ENCODE measurements at places on chromosomes 4 and X.

DNA sequence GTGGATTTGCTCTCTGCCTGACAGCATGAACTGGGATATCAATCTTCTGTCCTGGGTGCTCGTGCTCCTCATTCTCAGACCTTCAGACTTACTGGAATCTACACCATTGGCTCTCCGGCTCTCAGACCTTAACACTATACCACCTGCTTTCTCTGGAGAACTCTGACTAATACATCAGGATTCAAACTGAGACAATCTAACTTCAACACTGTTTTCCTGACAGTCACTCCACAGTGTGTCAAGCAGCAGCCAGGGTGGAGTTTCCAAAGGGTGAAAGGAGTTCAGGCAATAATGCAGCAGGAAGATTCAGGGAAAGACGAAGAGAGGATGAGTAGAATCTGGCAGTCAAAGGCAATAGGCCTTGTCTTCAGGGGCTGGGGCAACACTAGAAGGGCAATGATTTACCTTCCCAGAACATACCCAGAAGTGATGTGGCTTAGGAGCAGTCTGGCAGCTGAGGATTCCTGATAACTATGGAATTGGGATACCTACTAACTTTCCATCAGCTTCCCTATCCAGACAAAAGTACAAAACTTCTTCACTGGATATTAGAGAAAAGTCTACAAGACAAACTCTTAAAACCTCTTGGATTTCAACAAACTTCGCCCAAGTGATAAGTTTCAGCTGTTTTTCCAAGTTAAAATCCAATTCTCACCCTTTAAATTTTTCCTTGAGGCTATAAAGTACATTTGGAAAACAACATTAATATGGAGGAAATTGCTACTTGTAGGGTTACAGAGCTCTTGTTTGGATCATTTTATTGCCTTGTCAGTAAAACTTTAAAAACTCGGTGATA, 58.4 kb upstream of the SLIT2 start:
- no peak for DNase-seq

GRCh38 chr4:75729836-75730235, 5.5 kb downstream of the USO1 start:
- DNase-seq: no peak

- no peak for DNase-seq
Observed at GRCh38 chrX:14777525-14777924, 95.3 kb downstream of the FANCB start.

DNA sequence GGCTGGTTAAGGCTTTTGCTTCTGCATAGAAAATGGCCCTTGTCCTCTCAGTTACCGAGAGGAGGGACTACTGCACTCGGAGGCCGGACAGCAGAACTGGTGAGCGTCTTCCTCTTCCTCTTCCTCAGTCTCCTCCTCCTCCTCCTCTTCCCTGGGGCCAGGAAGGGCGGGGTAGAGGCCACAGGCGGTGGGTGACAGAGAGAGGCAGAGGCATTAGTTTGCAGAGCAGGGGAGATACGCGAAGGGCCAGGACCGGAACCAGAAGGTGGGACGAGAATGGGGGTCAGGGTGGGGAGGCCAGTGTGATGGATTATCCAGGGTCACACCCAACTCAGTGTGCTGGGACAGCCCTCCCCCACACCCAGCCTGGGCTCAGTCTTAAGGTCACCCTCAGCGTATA, 14.5 kb downstream of the IQSEC2 start:
- DNase-seq: no peak

DNA sequence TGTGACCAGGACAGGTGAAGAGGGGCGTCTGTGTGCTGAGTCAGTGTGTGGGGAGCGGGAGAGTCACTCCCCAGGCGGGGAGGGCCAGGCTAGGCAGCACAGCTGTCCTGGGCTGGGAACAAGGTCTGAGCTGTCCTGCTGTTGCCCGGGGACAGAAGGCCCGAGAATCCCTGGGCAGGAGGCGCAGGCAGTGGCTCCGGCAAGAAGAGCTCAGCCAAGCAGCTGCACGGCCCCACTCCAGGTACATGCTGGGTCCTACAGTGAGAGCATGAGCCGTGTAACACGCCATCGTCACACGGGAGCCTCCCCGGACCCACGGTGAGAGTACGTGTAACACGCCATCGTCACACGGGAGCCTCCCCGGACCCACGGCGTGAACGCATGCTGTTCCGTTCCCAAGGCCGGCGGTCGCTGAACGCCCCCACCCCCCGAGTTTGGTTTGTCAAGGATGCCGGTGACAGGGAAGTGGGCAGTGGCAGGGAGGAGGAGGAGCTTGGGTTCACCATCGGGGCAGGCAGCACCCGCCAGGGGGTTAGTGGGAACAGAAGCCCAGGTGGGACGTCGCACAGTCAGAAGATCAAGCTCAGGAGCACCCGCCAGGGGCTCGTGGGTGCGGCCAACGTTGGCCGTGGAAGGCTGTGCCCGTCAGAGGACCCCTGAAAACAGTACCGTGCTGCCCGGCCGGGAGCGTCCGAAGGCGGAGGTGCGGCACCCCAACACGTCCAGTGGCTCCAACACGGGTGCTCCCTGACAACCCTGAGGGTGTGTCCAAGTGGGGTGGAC, 15.6 kb downstream of the PPP2R3B start:
- no peak for DNase-seq

DNA sequence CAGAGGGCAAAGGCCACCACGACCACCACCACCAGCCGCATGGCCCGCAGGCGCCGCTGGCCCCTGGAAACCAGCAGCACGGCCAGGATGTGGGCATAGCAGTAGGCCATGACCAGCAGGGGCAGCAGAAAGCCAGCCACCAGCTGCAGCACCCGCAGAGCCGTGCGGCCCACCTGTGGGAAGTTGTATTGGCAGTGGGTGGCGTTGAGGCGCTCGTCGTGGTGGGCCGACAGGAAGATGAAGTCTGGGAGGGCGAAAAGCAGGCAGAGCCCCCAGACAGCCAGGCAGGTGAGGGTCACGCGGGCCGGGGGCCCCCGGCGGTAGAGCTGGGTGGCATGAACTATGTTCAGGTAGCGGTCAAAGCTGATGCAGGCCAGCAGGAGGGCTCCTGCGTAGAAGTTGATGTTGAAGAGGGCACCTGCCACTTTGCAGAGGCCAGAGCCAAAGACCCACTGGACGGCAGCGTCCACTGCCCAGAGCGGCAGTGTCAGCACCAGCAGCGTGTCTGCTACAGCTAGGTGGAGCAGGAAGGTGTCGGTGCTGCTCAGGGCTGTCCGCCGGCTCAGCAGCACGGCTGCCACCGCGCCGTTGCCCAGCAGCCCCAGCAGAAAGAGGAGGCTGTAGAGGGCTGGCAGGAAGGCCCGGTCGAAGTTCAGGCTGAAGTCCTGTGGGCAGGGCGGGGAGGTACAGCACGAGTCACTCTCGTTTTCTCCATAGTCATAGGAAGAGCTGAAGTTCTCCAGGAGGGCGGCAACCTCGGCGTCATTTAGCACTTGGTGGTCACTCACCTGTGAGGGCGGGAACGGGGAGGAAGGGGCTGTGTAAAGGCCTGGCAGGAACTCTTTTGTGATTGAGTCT, 1.4 kb downstream of the CXCR3 start:
- no peak for DNase-seq

GRCh38 chr4:2646396-2647149, 109.6 kb downstream of the TNIP2 start:
- no peak for DNase-seq

GRCh38 chrX:148774276-148774675, 273.9 kb downstream of the AFF2 start:
- no peak for DNase-seq

- no peak for DNase-seq
Observed at GRCh38 chr4:15719506-15719905, 16.6 kb downstream of the BST1 start.

GRCh38 chr4:57063518-57063917, 46.7 kb downstream of the IGFBP7 start:
- no peak for DNase-seq

GRCh38 chr4:75596061-75596460, 34.3 kb downstream of the CDKL2 start:
- DNase-seq: no peak

DNA sequence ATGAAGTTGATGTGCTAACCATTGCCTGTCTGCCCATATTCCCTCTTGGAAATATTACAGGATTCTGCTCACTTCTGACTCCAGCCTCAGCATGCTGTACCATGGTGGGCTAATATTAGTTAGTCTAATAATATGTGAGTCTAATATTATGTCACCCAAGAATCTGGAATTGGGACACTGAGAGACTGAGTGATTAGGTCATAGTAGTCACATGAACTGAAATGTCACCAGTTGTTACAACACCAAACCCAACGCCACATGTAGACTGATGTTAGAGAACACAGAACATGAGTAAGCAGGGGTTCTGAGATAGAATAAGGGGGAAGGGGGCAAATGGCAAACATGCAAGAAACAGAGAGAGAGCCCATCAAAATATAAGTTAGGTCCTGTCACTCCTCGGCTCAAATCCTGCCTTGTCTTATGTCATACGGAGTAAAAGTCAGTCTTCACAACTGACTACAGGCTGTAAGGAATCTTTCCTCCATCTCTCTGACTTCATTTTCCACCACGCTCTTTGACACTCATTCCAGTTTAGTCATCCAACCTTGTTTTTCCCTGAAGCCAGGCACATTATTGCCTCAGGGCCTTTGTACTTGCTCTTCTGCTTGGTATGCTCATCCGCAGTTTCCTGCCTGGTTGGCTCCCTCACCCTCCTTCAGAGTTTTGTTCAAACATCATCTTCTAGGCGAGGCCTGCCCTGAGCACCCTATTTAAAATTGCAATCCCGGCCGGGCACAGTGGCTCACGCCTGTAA, 9.6 kb upstream of the SLAIN2 start:
- no peak for DNase-seq

GRCh38 chrX:39309721-39310152, 508.5 kb downstream of the MID1IP1 start:
- no peak for DNase-seq

GRCh38 chrX:23035493-23035892, 35.7 kb downstream of the DDX53 start:
- DNase-seq: no peak

GRCh38 chrX:50852524-50852923, 38.5 kb upstream of the SHROOM4 start:
- DNase-seq: no peak

GRCh38 chrX:70554081-70554480, 109.4 kb downstream of the DLG3 start:
- no peak for DNase-seq

DNA sequence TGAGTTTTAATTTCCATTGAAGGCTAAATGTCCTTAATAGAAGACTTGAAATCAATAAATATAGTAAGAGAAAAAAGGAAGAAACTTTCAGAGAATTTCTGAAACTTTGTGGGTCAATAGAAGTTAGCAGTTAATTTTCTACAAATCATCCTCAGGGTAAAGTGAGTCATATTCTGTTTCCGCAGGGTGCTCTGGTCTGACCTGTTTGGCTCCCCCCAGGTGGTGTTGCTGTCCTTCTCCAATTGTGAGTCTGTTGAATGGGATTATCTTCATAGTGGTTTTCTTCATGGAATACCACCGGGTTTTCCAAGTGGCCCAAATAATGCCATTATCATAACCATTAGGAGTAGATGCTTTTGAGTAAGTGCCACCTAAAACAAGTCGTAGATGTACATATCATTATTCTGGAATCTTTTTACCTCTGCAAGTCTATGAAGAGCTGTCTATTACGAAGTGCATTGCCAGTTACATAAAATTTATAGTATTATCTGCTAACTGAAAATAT, 7.7 kb downstream of the FGG start:
- no peak for DNase-seq

GRCh38 chr4:41475402-41475801, 62.6 kb upstream of the LIMCH1 start:
- DNase-seq: no peak

GRCh38 chrX:140447150-140447549, 57.7 kb downstream of the SOX3 start:
- DNase-seq: no peak

GRCh38 chrX:100720301-100720700, 11.6 kb downstream of the SYTL4 start:
- no peak for DNase-seq

- no peak for DNase-seq
Observed at GRCh38 chrX:2645563-2645962, 45.5 kb upstream of the CD99 start.

DNA sequence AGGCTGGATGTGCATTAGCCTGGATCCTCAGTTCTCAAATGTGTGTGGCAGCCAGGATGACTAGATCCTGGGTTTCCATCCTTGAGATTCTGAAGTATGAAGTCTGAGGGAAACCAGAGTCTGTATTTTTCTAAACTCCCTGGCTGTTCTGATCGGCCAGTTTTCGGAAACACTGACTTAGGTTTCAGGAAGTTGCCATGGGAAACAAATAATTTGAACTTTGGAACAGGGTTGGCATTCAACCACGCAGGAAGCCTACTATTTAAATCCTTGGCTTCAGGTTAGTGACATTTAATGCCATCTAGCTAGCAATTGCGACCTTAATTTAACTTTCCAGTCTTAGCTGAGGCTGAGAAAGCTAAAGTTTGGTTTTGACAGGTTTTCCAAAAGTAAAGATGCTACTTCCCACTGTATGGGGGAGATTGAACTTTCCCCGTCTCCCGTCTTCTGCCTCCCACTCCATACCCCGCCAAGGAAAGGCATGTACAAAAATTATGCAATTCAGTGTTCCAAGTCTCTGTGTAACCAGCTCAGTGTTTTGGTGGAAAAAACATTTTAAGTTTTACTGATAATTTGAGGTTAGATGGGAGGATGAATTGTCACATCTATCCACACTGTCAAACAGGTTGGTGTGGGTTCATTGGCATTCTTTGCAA, 67.6 kb downstream of the PDGFRA start:
- no peak for DNase-seq

DNA sequence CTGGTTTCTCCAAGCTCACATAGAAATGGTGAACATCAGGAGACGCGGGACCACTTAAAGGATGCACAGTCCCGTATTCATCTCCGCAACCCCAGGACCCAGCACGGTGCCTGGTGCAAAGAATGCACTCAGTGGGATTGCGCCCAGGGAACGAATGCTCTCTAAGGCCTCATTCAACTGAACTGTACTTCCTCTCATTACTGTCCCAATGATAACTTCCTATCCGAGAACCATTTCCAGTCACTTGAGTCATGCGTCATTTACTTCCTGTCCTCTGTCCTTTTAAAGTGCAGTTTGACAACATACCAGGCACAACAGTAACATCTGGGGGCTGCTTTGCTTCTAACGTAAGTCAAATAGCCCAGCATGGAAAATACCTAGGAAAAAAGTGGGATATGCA, 75.7 kb downstream of the RBM47 start:
- DNase-seq: no peak

GRCh38 chr4:54372951-54373350, 143.9 kb downstream of the PDGFRA start:
- no peak for DNase-seq

- DNase-seq: no peak
Observed at GRCh38 chrX:141220342-141221008, 21.8 kb downstream of the SPANXC start.

DNA sequence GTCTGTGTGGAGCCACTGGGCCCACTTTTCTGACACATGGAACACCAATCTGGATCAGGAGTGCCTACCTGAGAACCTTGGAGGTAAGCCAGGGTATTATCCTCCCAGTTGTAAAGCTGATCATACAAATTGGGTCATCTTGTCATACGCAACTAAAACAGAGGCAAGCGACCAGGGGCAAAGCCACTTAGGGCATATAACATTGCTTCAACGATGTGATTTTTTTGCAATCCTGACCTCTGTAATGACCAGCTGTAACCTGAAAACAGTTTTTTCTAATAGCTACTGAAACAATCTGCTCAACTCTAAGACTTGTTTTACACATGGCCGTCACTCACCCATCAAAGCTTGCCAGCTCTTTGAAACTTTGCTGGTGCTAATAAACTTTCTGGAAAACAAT, 261.5 kb upstream of the AGTR2 start:
- no peak for DNase-seq

GRCh38 chr4:18321956-18322530, 300.5 kb upstream of the LCORL start:
- DNase-seq: no peak

GRCh38 chr4:86661006-86661405, 66.9 kb downstream of the PTPN13 start:
- no peak for DNase-seq

All from hematopoietic multipotent progenitor cell treated with erythropoietin and hydrocortisone succinate and interleukin-3 and kit ligand, for 15 days (in vitro differentiated cells).